LHCN-M2 (cell line): ENCODE measurements at places on chromosomes 11 and 22. TPM values are rescaled to one million over a fixed set of nuclear protein-coding genes. Genes with fewer than 3 reads are reported as not detected.

- no peak for DNase-seq
Observed at GRCh38 chr11:94673951-94674491, 94.1 kb upstream of the AMOTL1 start.

MS4A4A gene
- not detected in 2 replicates for total RNA-seq

PRRG4 gene
- 1.3 TPM in 2 replicates for total RNA-seq

C11orf86 gene
- not detected in 2 replicates for total RNA-seq

DNA sequence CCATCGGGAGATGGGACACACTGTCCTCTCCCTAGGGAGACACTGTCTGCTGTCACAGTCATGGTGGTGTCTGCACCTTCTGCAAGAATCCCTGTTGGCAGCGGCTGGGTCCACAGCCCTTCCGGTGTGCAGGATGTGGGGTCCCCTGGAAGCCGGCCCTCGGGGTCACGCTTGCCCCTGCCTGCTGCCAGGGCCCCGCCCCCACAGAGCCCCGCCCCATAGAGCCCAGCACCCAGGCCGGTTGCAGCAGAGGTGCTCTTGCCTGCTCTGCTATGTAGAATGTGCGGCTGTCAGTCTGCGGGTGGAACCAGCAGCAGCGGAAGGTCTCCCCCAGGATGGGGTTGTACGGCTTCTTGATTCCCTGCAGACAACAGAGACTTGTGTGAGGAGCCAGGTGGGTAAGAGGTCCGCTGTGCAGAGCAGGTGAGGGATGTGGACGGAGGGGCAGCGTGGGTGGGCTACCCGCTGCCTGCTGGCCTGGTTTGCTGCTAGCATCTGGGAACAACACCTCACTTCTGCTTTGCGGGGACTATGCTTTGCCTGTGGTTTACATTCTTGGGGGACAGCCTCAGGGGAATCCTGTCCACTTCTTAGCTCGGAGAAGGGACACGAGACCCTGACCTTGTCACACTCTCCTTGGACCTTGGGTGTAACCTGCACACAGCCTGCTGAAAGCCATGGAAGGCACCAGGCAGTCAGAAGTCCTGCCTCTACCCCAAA, 44.9 kb upstream of the CARS1 start:
- no peak for DNase-seq

GRCh38 chr11:9230296-9230695, 34.9 kb downstream of the DENND5A start:
- no peak for DNase-seq

KCNK4 gene
- not detected in 2 replicates for total RNA-seq

DNA sequence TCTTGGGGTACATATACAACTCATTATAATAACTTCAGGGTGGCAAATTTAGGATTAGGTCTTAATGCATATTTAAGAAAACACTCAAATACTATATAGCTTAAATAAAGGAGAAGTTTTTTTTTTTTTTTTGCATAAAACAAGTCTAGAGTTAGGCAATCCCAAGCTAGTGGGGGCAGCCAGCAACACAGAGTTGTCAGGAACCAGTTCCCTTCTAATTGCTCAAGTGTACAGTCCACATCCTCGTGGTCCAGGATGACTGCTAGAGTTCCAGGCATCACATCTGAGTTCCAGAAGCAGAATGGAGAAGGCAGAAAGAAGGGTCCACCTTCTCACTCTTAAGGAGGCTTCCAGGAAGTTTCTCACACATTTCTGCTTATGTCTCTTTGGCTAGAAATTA, 261.9 kb upstream of the PLET1 start:
- DNase-seq: no peak

- DNase-seq: peak; percentile 60
Observed at GRCh38 chr22:25746012-25746373, 4.0 kb downstream of the MYO18B start.

- peak; percentile 53 for DNase-seq
Observed at GRCh38 chr11:68542617-68543016, 82.1 kb downstream of the PPP6R3 start.

DNA sequence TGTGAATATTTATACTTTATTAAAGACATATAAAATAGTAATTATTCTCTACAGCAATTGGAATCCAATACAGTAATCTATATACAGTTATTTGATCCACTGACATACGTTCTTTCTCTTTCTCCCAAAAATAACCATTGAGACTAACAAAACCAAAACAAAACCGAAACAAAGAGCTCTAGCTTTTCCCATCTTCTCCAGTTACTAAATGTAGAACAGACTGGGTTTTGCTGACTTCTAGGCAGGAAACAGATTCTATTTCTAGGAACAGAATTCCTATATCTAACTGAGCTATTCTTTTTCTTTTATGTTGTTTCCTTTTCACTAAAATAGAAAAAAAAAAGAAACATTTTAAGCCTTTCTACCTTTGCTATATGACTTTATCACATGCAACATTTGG, 80.1 kb downstream of the PACS1 start:
- no peak for DNase-seq

IL10RA gene
- not detected in 2 replicates for total RNA-seq

- no peak for DNase-seq
Observed at GRCh38 chr11:80371931-80372330, 931.1 kb upstream of the TENM4 start.

DNA sequence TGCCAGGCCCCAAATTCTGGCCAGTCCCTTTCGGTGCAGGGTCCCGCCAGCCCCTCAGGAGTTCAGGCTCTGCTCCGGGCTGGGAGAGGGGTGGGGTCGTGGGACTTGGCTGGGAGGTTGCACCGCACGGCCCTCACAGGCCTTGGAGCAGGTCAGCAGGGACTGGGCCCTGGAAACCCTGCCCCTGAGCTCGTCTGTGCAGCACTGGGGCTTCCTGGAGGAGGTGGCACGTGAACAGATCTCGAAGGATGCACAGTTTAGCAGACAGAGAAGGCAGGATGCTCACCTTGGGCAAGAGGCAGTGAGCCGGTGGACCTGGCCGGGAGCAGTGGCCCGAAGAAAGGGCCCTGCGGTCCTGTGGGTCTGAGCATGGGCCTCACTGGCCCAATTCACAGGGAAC, 70.0 kb downstream of the WNT7B start:
- no peak for DNase-seq

CHST1 gene
- 3.1 and 5.8 TPM in 2 replicates for total RNA-seq

ISX gene
- not detected in 2 replicates for total RNA-seq

DNA sequence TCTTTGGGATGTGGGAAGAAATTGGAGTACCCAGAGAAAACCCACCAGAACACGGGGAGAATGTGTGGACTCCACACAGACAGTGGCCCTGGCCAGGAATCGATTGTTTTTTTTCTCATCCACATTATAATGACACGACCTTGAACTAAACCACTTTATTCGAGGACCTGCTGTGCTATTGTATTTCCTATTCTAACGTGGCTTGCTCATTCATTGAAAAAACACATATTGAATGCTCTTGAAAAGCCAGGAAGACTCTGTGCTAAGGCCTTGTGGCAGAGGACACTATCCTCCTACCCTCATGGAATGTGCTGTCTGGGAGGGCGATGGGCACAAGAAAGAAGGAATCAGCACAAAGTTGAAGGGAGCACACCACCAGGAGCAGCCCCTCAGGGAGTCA, 9.1 kb upstream of the SREBF2 start:
- no peak for DNase-seq

GRCh38 chr22:47209547-47210023, 447.1 kb downstream of the TBC1D22A start:
- DNase-seq: no peak

DNA sequence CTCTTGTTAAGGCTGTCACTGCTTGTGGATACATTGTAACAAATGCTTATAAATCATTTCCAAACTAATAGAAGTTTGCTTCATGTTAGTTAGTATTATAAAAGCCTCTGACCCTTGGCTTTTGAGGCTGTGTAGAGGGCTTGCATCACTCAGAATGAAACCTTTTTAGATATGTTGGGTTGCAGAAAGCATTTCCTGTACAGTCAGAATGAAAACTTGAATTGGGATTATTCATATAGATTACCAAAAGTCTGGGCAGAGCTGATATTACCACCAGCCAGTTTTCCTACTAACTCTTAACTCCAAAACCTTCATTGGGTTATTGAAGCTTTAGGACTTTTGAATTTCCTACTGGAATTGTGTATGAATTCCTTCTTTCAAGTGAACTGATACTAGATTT, 12.0 kb downstream of the KMT2A start:
- DNase-seq: no peak

MUC6 gene
- total RNA-seq: not detected in 2 replicates

GRCh38 chr22:32951807-32952153, 106.4 kb downstream of the SYN3 start:
- DNase-seq: no peak

- no peak for DNase-seq
Observed at GRCh38 chr11:16155448-16155847, 200.9 kb downstream of the SOX6 start.

CCDC88B gene
- 0.63 and 0.71 TPM in 2 replicates for total RNA-seq

DNA sequence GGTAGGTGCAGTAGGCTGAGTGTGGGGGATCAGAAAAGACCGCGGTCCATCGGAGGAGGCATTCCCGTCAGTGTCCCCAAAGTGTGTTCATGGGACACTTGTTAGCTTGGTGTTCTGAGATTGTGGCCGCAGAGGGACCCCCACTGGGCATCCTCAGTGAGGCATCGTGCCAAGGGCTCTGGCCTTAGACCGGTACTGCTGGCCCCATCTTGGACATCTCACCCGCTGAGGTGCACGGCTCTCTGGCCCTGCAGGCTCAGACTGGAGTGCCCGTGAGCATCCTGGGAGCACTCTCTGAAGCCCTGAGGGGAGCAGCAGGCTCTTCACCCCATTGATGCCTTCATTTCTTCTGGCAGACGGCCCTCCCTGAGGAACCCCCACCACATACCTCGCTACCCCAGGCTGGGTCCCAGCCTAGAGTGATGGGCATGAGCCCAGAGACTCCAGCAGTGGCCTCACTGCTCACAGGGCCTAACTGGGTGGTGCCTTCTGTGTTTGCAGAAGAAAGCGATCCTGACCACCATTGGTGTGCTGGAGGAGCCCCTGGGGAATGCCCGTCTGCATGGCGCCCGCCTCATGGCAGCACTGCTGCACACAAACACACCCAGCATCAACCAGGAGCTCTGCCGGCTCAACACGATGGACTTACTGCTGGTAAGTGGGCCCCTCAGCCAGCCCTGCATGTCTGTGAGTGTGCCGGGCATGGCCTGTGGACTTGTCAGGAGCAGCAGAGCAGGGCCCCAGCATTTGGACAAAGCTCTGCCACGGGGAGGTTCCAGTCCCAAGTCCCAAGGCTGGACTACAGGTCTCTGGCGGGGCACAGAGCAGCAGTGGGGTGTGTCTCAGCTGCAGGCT, 51.6 kb downstream of the SBF1 start:
- DNase-seq: no peak

DNA sequence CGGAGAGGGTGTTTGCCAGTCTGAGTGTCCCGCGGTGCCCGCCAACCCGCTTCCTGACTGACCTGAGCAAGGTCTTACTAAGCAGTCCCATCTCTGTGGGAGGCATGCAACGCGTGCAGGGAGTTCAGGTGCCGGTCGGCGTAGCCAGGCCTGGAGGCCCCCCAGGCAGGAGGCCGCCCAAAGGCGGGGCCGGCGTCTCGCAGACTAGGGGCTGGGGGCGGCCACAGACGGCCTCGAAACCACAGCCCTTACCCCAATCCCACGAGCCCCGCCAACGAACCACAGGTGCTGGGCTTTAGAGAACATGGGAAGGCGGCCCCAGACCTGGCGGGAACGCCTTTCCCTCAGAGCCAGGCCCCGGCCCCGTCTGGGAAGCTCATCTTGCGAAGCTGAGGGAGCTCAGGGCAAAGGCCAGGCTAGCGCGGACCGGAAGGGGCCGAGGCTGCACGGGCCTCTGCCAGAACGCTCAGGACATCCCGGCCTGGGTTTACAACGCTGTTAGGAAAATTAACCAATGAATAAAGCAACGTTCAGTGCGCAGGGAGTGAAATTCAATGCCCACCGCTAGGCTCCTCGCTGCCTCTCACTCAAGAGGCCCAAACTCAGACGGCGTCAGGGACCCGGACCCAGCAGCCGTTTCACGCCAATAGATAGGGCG, 2.1 kb upstream of the MTFP1 start:
- DNase-seq: no peak

- DNase-seq: no peak
Observed at GRCh38 chr22:22598144-22598543, 39.1 kb upstream of the PRAME start.

DNA sequence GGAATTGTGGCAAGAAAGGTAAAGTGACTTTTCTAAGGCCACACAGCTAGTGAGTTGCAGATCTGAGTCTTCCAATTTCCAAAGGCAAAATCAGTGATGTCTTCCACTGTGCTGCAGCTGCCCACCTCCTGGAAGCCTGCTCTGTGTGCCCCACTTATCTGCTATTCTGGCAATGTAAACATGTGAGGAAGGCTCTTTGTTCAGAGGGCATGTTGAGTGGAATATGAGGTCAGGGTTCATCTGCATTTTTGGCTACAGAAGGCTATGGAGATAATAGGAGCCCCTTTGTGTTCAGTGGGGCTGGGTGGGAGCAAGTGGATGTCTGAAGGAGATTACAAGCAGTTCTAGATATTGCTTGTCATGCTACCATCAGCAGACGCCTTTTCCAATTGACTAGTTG, 396.2 kb downstream of the BUD13 start:
- no peak for DNase-seq

GRCh38 chr22:39434721-39435120, 22.1 kb upstream of the MGAT3 start:
- DNase-seq: no peak

- peak; percentile 20 for DNase-seq
Observed at GRCh38 chr11:37450613-37451012, 852.6 kb upstream of the RAG2 start.

GRCh38 chr11:35011944-35012343, 95.5 kb downstream of the PDHX start:
- no peak for DNase-seq

LINC01488 gene
- total RNA-seq: not detected in 2 replicates

DNA sequence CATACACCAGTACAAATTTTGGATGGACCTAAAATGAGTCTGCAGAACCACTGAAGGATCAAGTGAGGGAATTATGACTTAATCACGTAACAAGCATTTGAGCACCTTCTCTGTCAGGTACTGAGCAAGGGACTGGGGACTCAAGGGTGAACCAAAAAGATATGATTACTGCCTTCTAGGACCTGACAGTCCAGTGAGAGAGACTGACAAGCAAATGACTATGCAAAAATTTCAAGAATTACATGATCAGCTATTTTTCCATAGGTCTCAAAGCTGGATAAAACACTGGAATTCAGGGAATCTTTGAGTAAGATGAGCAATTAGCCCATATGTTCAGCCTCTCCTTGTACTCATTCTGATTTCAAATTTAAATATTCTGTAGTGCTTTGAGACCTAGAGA, 5.2 kb upstream of the STT3A start:
- no peak for DNase-seq
